ENCODE measurements at places on chromosomes 5 and 9. TPM values are rescaled to one million over a fixed set of nuclear protein-coding genes. Genes with fewer than 3 reads are reported as not detected.
A peak's percentile ranks its signal among the peaks of the same experiment; 100 is the strongest.

Gene CSF2
- 0.29 TPM for total RNA-seq

Gene LRSAM1
- 19.4 TPM for total RNA-seq

DNA sequence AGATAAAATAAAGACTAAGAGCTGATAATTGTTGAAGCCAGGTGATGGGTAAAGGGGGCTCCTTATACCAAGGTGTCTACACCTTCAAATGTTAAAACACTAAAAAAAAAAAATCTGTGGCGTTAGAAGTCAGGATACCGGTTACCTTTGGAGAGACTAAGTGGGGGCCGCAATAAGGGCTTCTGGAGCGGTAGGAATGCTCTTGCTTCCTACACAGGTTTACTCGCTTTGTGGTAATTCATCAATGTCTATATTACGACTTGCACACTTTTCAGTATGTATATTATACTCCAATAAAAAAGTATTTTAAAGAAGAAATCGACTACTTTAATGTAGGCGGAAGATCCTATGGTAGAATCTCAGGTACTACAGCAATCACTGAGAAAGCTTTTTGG is 12.5 kb downstream of the MRPS27 start:
- no peaks in the 10 kb centered on the region for H3K27me3 ChIP-seq
- H3K36me3 ChIP-seq: peaks cover 33% of the 10 kb centered on the region
- H3K27ac ChIP-seq: peak overlapping the region; percentile 97
- peaks cover 53% of the 10 kb centered on the region for H3K4me1 ChIP-seq
- H3K4me3 ChIP-seq: peak overlapping the region; percentile 92

GRCh38 chr9:224582-225520 is 10.2 kb downstream of the DOCK8 start:
- peaks cover 38% of the 10 kb centered on the region for H3K4me1 ChIP-seq
- DNase-seq: no peak
- H3K27me3 ChIP-seq: no peaks in the 10 kb centered on the region
- peaks cover 12% of the 10 kb centered on the region for H3K36me3 ChIP-seq

DNA sequence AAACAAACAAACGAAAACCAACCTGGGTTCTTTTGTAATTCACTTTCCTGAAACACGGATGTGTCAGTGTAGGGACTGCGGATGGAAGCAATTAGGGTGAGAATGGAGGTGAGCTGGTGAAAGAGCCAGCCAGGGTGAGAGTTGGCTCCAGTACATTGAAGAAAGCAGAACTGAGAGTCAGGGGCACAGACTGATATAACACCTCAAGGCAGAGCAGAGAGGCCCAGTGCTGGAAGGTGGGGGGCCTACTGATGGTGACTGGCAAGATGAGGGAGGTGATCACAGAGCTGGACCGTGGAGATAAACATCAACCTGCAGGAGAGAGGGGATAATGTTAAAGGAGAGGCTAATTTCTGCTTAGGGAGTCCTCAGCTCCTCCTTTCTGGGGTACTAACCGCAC is 221.1 kb downstream of the MAN2A1 start:
- H3K4me3 ChIP-seq: no peak overlapping the region
- H3K4me1 ChIP-seq: no peaks in the 10 kb centered on the region
- H3K36me3 ChIP-seq: no peaks in the 10 kb centered on the region
- DNase-seq: no peak

GRCh38 chr9:93951655-93952118 is 3.5 kb downstream of the BARX1 start:
- peaks cover 48% of the 10 kb centered on the region for H3K4me1 ChIP-seq
- peak overlapping the region; percentile 57 for H3K4me3 ChIP-seq
- peaks cover 70% of the 10 kb centered on the region for H3K27me3 ChIP-seq
- DNase-seq: no peak
- no peaks in the 10 kb centered on the region for H3K36me3 ChIP-seq
- H3K27ac ChIP-seq: no peak overlapping the region

GRCh38 chr9:98430535-98431292 is 175.3 kb upstream of the TBC1D2 start:
- H3K4me3 ChIP-seq: no peak overlapping the region
- no peak overlapping the region for H3K27ac ChIP-seq
- DNase-seq: no peak
- no peaks in the 10 kb centered on the region for H3K4me1 ChIP-seq
- H3K27me3 ChIP-seq: peaks cover 1% of the 10 kb centered on the region

- no peak overlapping the region for H3K4me3 ChIP-seq
- no peak overlapping the region for H3K27ac ChIP-seq
- no peaks in the 10 kb centered on the region for H3K27me3 ChIP-seq
Observed at GRCh38 chr5:128796506-128796905, 168.8 kb upstream of the SLC27A6 start.

DNA sequence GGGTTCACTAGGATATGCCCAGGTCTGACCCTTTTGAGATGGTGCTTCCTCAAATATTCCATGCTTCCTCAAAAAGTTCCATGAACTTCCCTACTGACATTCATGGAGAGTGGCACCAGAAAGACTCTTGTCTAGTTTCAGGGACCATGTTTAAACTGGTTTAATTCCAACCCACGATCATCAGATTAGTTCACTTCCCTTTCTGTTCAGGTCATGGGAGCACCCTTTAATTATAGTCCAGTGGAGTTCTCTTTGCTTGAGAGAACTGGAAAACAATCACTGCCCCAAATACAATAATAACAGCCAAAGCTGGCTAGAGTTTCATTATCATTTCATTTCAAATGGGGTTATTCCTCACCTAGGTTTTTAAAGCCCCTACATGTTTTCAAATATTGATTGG is 9.7 kb upstream of the ERBIN start:
- no peak overlapping the region for H3K27ac ChIP-seq
- H3K4me3 ChIP-seq: no peak overlapping the region
- H3K4me1 ChIP-seq: peaks cover 14% of the 10 kb centered on the region
- DNase-seq: no peak

Measured in activated B cell treated with CpG ODN at 0.5 μM for 24 hours (primary cell).